Ovary (tissue), 10 donors: ENCODE measurements at places on chromosomes 3 and 15. TPM values are rescaled to one million over a fixed set of nuclear protein-coding genes. Genes with fewer than 3 reads are reported as not detected.
A peak's percentile ranks its signal among the peaks of the same experiment; 100 is the strongest.

EOMES gene
- not detected for total RNA-seq

- no peak for DNase-seq
Observed at GRCh38 chr3:39050029-39050428, 1.7 kb downstream of the SCN11A start.

- peak; percentile 19 for DNase-seq
Observed at GRCh38 chr3:122356402-122356801, 26.6 kb downstream of the MIX23 start.

- DNase-seq, result no peak
Observed at GRCh38 chr3:185981621-185982020, 43.8 kb upstream of the TRA2B start.

- DNase-seq, result peak; percentile 70
Observed at GRCh38 chr3:101828691-101829436, 20.4 kb upstream of the NFKBIZ start.
